ENCODE measurements at places on chromosomes 5 and 9. TPM values are rescaled to one million over a fixed set of nuclear protein-coding genes. Genes with fewer than 3 reads are reported as not detected.

DNA sequence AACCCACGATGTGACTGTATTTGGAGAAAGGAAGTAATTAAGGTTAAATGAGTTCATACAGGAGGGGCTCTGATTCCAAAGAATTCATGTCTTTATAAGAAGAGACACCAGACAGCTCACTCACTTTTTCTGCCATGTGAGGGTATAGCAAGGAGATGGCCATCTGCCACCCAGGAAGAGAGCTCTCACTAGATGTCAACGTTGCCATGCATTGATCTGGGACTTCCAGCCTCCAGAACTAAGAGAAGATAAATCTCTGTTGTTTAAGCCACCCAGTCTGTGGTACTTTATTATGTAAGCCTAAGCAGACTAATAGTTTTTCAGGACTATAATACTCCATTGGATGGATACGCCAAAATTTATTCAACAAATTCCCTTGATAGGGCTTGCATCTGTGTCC lies 89.8 kb upstream of the RAD23B start:
- no peak for DNase-seq
- no peak overlapping the region for H3K27ac ChIP-seq
- no peaks in the 10 kb centered on the region for H3K36me3 ChIP-seq

- DNase-seq = no peak
- no peaks in the 10 kb centered on the region for H3K27me3 ChIP-seq
- no peaks in the 10 kb centered on the region for H3K4me1 ChIP-seq
- no peaks in the 10 kb centered on the region for H3K36me3 ChIP-seq
- no peak overlapping the region for H3K27ac ChIP-seq
Observed at GRCh38 chr5:124462751-124463150, 283.7 kb downstream of the ZNF608 start.

GRCh38 chr5:137636830-137637714 lies 98.8 kb downstream of the KLHL3 start:
- DNase-seq = no peak
- peaks cover 3% of the 10 kb centered on the region for H3K4me1 ChIP-seq
- H3K27me3 ChIP-seq = no peaks in the 10 kb centered on the region
- H3K27ac ChIP-seq = no peak overlapping the region
- H3K36me3 ChIP-seq = peaks cover 1% of the 10 kb centered on the region

- no peaks in the 10 kb centered on the region for H3K4me1 ChIP-seq
- H3K36me3 ChIP-seq = no peaks in the 10 kb centered on the region
- DNase-seq = no peak
Observed at GRCh38 chr5:170114271-170114670, 8.6 kb downstream of the FOXI1 start.

DNA sequence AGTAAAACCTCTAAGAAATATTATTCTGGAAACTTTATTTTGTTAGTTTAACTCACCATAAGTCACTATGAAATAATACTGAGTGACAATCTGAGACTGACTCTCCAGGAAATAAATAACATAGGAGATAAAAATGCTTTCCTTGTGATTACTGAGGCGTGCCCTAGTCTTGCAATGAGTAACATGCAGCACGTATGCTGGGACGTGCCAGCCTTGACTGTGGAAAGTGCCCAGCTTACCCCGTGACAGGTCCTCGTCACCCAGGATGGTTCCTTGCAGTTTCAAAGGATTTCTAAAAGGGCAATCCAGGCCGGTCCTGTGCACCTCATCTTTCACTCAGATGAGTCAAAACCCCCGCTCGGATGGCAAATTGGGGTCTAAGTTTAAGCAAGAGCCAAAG lies 720.8 kb upstream of the ADAMTS16 start:
- no peaks in the 10 kb centered on the region for H3K27me3 ChIP-seq
- no peaks in the 10 kb centered on the region for H3K36me3 ChIP-seq
- H3K4me1 ChIP-seq = no peaks in the 10 kb centered on the region

GRCh38 chr5:79803007-79803406 lies 113.4 kb downstream of the CMYA5 start:
- peaks cover 8% of the 10 kb centered on the region for H3K36me3 ChIP-seq
- no peak overlapping the region for H3K27ac ChIP-seq
- no peak overlapping the region for H3K4me3 ChIP-seq
- peaks cover under 1% of the 10 kb centered on the region for H3K27me3 ChIP-seq
- no peak for DNase-seq

The TRPM6 gene
- not detected for total RNA-seq

GRCh38 chr9:135877791-135878527 lies 29.4 kb downstream of the CAMSAP1 start:
- H3K4me3 ChIP-seq = no peak overlapping the region
- no peak for DNase-seq
- H3K27ac ChIP-seq = no peak overlapping the region
- H3K36me3 ChIP-seq = peaks cover 3% of the 10 kb centered on the region
- peaks cover 6% of the 10 kb centered on the region for H3K4me1 ChIP-seq

The NR6A1 gene
- total RNA-seq = 0.06 TPM

GRCh38 chr5:6926491-6927038 lies 213.3 kb downstream of the TENT4A start:
- no peak for DNase-seq
- H3K27ac ChIP-seq = no peak overlapping the region

- H3K4me1 ChIP-seq = no peaks in the 10 kb centered on the region
- H3K4me3 ChIP-seq = no peak overlapping the region
- peaks cover 4% of the 10 kb centered on the region for H3K27me3 ChIP-seq
- no peaks in the 10 kb centered on the region for H3K36me3 ChIP-seq
- no peak overlapping the region for H3K27ac ChIP-seq
Observed at GRCh38 chr5:62077823-62078550, 228.0 kb upstream of the KIF2A start.

The PRRX2 gene
- not detected for total RNA-seq

GRCh38 chr5:148849461-148849860 lies 23.1 kb downstream of the ADRB2 start:
- H3K36me3 ChIP-seq = peaks cover 3% of the 10 kb centered on the region
- peak overlapping the region; percentile 48 for H3K4me3 ChIP-seq
- peak overlapping the region; percentile 95 for H3K27ac ChIP-seq
- H3K27me3 ChIP-seq = peaks cover 3% of the 10 kb centered on the region

DNA sequence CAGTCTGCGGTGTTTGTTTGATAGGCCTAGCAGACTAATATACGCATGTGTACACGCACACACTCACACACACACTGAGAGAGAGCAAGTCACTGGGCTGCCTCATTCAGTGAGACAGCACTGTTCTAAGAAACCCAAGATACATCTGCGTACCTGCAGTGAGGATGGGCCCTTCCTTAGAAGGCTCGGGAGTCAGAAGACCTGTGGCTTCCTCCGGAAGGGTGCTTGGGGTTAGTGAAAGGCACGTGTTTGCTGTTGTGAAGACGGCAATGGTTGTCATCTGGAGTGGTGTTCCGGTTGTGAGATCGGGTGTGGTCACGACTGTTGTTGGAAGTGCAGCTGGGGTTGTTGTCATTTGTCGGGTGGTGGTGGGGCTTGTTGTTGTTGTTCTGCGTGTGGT lies 11.7 kb downstream of the TIMD4 start:
- H3K27me3 ChIP-seq = no peaks in the 10 kb centered on the region
- H3K36me3 ChIP-seq = peaks cover 36% of the 10 kb centered on the region
- peaks cover 26% of the 10 kb centered on the region for H3K4me1 ChIP-seq
- H3K27ac ChIP-seq = no peak overlapping the region

DNA sequence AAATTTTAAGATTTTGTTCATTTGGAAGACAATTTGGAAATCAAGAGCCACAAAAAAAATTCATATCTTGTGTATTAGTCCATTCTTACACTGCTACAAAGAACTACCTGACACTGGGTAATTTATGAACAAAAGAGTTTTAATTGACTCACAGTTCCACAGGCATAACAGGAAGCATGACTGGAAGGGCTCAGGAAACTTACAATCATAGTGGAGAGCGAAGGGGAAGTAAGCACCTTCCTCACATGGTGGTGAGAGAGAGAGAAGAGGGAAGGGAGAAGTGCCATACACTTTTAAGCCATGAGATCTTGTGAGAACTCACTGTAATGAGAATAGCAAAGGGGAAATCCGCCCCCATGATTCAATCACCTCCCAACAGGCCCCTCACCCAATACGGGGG lies 274.4 kb downstream of the KCNN2 start:
- no peak overlapping the region for H3K27ac ChIP-seq
- no peak for DNase-seq
- H3K4me1 ChIP-seq = no peaks in the 10 kb centered on the region
- no peak overlapping the region for H3K4me3 ChIP-seq
- H3K27me3 ChIP-seq = no peaks in the 10 kb centered on the region
- H3K36me3 ChIP-seq = no peaks in the 10 kb centered on the region

- H3K4me1 ChIP-seq = no peaks in the 10 kb centered on the region
- H3K27ac ChIP-seq = no peak overlapping the region
- H3K36me3 ChIP-seq = no peaks in the 10 kb centered on the region
- no peaks in the 10 kb centered on the region for H3K27me3 ChIP-seq
- no peak overlapping the region for H3K4me3 ChIP-seq
Observed at GRCh38 chr9:18358325-18358724, 115.6 kb upstream of the ADAMTSL1 start.

DNA sequence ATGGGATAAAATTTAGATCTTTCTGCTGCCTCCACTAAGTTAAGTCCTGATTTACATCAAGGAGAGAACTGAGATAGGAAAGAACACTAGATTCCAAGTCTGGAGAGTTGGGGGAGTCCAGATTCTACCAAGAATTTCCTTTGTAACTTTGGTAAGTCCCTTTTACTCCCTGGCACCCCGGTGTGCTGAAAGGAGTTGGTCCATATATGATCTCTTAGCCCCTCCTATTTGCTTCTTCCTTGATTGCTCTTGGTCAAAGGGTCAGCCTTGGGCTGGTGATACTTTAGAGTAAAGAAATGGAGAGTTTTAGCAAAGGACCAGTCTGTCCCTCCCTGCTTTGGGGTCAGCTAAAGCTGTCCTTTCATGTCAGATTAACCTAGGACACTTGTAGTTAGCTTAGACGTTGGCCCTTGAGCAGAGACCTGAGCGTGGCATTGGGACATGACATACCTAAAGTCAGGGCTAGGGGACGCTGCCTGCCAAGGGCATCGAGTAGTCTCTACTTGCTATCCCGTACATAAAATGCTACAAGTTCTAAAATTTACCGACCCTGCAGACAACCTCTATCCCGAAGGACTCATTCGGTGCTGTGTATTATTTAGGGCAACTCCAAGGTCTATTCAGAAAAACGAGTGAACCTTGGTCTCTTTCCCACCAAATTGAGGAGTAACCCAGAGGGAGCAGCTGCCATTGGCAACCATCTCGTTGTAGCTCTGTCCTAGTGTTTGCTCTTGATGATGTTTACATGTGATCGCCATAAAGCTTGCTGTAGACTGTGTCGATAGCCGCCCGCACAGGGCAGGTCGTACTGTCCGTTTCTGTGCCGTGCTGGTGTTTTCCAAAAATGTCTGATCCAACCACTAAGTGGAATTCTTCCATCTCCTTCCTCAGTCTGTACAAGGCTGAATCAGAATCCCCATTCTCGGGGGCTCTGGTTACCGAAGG lies 94.4 kb downstream of the PDE6A start:
- no peak overlapping the region for H3K4me3 ChIP-seq
- no peak for DNase-seq
- H3K36me3 ChIP-seq = peaks cover 15% of the 10 kb centered on the region
- H3K27me3 ChIP-seq = no peaks in the 10 kb centered on the region

DNA sequence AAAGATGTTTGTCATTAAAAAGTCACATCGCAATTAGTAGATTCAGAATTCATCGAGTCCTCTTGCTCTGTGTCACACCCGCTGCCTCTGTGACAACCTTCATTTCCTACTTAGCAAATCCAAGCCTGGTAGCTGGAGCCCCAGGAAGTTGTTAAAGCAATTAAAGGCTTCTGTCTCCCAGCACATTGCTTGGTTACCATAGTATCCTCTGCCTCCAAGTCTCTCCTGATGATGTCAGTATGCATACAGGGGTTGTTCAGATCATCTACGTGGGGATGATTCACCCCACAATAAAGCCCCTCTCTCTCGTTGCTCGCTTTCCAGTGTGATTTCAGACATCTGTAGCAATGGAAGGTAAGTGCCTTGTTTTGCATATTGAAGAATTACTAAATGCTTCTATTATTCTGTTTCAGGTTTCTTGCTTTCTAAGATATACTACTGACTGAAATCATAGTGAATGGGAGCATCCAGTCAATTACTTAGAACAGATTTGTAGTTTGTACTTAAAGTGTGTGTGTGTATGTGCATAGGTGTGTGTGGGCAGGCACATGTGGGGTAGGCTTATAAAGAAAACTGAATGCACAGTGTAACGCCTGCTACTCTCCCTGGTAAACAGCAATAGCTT lies 52.9 kb downstream of the PAM start:
- no peaks in the 10 kb centered on the region for H3K27me3 ChIP-seq
- no peak for DNase-seq
- H3K36me3 ChIP-seq = peaks cover 8% of the 10 kb centered on the region
- no peak overlapping the region for H3K4me3 ChIP-seq
- H3K4me1 ChIP-seq = peaks cover 6% of the 10 kb centered on the region
- no peak overlapping the region for H3K27ac ChIP-seq

The SLC2A8 gene
- 4.1 TPM for total RNA-seq

GRCh38 chr9:121201045-121201737 lies 478 bp downstream of the RAB14 start:
- peak; percentile 71 for DNase-seq
- no peaks in the 10 kb centered on the region for H3K27me3 ChIP-seq
- peak overlapping the region; percentile 92 for H3K27ac ChIP-seq

DNA sequence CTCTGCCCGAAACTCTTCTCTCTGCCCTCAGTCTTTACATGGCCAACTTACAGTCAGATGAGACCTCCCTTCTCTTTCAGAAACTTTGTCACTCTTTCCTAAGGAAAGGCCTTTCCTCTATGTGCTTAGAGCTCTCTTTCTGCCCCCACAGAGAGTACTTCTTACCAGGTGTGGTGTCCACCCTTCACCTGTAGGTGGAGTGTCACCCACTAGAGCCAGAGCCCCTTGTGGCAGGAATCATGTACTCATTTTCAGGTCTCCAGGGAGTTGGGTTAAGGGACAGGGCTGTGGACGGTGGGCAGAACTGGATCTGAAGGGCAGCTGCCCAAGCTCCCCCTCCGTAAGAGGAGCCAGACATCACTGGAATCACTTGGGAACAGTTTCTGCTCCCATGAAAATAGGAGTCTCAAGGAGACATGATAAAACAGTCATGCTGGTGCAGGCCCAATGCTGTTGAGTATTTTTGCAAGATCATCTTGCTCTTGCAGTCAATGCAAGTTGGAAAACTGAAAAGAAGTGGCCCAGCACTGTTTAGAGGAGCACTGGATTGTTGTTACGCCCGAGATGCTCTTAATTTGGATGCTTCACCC lies 436.7 kb downstream of the ZSWIM6 start:
- DNase-seq = no peak
- no peak overlapping the region for H3K27ac ChIP-seq
- H3K4me1 ChIP-seq = no peaks in the 10 kb centered on the region
- no peaks in the 10 kb centered on the region for H3K27me3 ChIP-seq
- no peak overlapping the region for H3K4me3 ChIP-seq

DNA sequence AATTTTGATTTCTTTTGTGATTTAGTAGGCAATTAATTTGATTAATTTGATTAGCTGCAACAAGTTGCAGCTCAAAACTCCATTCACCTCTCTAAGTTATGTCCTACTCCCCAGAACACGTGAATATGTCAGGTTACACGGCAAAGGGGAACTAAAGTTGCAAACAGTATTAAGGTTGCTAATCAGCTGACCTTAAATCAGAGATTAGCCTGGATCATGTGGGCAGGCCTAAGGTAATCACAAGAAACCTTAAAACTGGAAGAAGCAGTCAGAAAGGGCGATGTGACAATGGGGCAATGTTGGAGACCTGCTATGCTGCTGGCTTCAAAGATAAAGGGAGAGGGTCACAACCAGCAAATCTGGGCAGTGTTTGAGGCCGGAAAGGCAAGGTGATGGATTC lies 47.3 kb upstream of the ANXA1 start:
- DNase-seq = no peak
- H3K4me1 ChIP-seq = no peaks in the 10 kb centered on the region
- no peak overlapping the region for H3K4me3 ChIP-seq
- no peak overlapping the region for H3K27ac ChIP-seq
- H3K27me3 ChIP-seq = peaks cover 7% of the 10 kb centered on the region

GRCh38 chr9:107212613-107213012 lies 70.5 kb upstream of the RAD23B start:
- H3K27ac ChIP-seq = no peak overlapping the region
- H3K27me3 ChIP-seq = no peaks in the 10 kb centered on the region
- no peak for DNase-seq
- H3K36me3 ChIP-seq = no peaks in the 10 kb centered on the region

Data from activated naive CD8-positive, alpha-beta T cell treated with anti-CD3 and anti-CD28 coated beads, Interleukin-2, amount 10 ng/mL, durations not matched to agents 7 days and 5 days (primary cell).